ENCODE measurements at places on chromosomes 12 and 14. TPM values are rescaled to one million over a fixed set of nuclear protein-coding genes. Genes with fewer than 3 reads are reported as not detected.

Gene TAS2R46
- polyA plus RNA-seq: 0.10 TPM

Gene PMEL
- 1.3 TPM for polyA plus RNA-seq

GRCh38 chr14:81511111-81511904 is 22.3 kb downstream of the SEL1L start:
- DNase-seq: no peak

DNA sequence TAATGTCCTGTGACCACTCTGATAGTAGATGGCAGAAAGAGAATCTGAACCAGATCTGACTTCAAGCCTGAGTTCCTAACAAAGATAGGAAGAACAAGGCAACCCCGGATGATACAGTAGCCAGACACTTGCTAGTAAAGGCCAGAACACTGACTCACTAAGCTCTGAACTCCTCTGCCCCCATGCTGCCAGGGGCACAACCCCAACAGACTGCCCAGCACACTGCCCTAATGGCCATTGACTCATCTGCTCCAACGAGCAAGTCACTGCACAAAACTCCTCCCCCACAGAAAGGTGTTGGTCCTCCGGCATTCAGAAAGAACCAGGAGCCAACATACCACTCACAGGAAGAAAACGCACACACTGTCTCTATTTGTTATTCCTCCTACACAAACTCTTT is 179.6 kb upstream of the NUDT4 start:
- no peak for DNase-seq

DNA sequence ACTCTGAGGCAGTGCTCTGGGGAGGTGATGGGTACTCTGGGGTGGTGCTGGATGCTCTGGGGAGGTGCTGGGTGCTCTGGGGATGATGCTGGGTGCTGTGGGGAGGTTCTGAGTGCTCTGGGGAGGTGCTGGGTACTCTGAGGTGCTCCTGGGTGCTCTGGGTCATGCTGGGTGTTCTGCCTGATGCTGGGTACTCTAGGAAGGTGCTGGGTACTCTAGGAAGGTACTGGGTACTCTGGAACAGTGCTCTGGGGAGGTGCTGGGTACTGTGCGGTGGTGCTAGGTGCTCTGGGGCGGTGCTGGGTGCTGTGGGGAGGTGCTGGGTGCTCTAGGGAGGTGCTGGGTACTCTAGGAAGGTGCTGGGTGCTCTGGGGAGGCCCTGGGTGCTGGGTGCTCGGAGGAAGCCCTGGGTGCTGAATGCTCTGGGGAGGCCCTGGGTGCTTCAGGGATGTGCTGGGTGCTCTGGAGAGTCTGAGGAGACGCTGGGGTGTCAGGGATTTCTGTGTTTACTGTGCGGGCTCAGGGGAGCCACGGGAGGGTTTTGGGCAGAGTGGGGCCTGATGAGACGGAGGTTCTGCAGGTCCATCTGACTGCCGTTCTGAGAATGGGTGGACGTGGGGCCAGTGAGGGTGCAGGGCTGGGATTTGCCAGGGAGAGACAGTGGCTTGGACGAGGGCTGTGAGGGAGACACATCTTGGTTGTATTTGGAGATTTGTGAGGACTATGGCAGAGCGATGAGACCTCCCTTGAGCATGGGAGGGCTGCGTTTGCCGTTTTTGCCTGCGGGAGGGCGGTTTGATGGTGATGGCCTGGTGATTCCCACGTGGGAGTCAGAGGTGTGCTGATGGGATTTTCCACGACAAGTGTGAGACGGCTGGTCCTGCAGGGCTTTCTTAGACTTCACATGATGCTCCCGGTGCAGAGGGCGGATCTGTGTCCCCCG is 30.0 kb downstream of the MMP17 start:
- no peak for DNase-seq

DNA sequence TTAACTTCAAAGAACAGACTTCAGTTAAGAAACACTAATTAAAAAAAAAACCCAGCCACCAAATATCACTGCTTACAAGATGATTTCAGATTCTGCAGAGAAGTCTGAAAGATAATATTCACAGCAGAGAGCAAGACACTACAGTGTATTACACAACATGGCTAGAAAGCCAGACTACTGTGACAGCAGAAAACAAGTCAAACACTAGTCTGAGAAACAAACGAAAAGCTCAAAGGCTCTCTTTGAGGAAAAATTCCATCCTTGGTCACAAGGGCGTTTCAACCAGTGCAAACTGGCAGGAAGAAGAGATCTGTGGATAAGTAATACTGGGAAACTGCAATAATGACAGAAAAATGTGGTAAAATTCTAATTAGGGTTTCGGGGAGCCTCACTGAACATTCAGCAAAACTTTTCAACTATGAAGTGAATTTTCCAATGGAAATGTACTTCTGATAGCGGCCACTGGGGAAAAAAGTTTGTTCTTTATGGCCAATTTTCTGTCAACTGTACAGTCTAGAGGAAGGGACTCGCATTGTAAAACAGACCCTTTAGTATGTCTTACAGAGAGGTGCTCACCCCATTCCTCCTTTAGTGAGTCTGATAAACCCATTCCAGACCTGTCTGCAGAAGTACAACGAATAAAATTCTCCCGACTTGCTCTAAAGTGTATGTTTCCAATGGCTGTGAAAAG is 50.4 kb downstream of the ACADS start:
- DNase-seq: no peak

- DNase-seq: no peak
Measured at GRCh38 chr14:78173346-78174035, 3.3 kb downstream of the NRXN3 start.

All from keratinocyte (primary cell).